ENCODE measurements at places on chromosomes 3 and 15.

GRCh38 chr3:31294430-31295149 lies 238.1 kb upstream of the STT3B start:
- no peak for DNase-seq

GRCh38 chr3:17678116-17678741 lies 64.2 kb downstream of the TBC1D5 start:
- DNase-seq, result no peak

- DNase-seq, result no peak
Measured at GRCh38 chr15:29676961-29677402, 145.3 kb downstream of the TJP1 start.

DNA sequence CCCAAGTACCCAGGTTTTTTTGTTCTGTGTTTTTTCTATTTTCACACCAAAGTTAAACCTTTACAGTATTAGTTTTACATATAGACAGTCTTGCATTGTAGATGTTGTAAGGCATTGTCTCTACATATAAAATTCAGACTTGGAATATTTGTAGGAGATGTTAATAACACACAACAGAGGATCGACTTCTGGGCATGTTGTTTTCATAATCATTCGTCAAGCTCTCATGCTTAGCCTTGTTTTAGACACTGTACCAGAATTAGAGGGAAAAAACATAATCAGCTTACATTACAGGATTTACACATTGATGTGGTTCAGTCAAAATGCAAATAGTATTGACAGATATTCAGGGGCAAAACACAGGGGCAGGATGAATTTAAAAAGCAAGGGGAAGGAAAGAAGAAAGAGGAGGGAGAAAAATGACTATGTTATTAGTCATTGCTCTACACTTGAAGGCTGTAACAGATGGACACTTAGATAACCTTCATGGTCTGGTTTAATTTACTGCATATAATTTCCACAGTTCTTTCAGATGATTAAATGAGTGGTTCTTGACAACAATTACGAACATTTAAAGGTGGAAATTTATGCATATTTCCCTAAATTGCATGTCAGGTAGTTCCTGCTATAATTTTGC lies 7.5 kb downstream of the CMSS1 start:
- no peak for DNase-seq
